ENCODE measurements at places on chromosomes 3 and 15. TPM values are rescaled to one million over a fixed set of nuclear protein-coding genes. Genes with fewer than 3 reads are reported as not detected.

RAD51 gene
- total RNA-seq, result 59.6 TPM

PLA1A gene
- not detected for total RNA-seq

EPHA3 gene
- not detected for total RNA-seq

INAFM2 gene
- 17.5 TPM for total RNA-seq

TF gene
- total RNA-seq, result 0.78 TPM

DNA sequence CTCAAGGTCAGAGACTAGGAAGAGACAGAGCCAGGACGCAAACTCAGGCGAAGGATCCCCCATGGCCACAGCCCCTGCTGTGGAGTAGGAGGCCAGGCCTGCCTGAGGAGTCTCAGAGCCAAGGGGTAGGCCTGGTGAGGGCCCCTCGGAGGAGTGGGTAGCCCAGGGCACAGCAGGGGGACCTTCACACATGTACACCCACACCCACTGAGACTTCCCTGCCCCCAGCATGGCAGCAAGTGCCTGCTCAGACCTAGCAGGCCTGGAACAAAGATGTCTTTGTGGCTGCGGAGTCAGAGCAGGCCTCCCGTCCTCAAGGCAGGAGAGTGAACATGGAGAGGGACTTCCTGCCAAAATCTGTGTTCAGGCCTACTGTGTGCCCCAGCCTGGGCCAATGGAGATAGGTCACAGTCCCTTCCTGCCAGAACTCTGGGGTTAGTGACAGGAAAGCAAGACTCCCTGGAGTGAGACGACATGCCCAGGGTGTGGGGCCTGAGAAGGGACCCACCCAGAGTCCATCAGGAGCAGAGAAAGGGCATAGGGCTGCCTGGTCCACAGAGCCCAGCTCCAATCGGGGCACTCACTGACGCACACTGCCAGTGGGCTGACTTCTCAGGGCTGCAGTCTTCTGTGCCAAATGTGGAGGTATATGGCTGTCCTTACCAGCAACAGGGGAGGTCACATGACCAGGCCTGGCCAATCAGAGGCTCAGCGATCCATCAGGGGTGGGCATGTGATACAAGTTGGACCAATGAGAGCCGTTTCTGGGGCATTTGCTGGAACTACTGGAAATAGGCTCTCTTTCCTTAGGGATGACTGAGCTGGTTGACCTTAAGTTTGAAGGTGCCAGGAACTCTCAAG, 2.3 kb downstream of the GRIP2 start:
- no peaks in the 10 kb centered on the region for H3K4me1 ChIP-seq
- no peak for DNase-seq
- H3K27me3 ChIP-seq, result peaks cover 8% of the 10 kb centered on the region
- H3K27ac ChIP-seq, result no peak overlapping the region
- H3K36me3 ChIP-seq, result no peaks in the 10 kb centered on the region

- H3K27me3 ChIP-seq, result peaks cover 27% of the 10 kb centered on the region
- H3K27ac ChIP-seq, result no peak overlapping the region
- DNase-seq, result no peak
- H3K4me3 ChIP-seq, result no peak overlapping the region
- no peaks in the 10 kb centered on the region for H3K36me3 ChIP-seq
- no peaks in the 10 kb centered on the region for H3K4me1 ChIP-seq
These were observed 68.4 kb upstream of the NR2F2 start for GRCh38 chr15:96262097-96262496.

- H3K4me1 ChIP-seq, result no peaks in the 10 kb centered on the region
- H3K27ac ChIP-seq, result no peak overlapping the region
- DNase-seq, result no peak
- H3K36me3 ChIP-seq, result no peaks in the 10 kb centered on the region
These were observed 110.8 kb downstream of the TBC1D2B start for GRCh38 chr15:77966540-77967234.

DNA sequence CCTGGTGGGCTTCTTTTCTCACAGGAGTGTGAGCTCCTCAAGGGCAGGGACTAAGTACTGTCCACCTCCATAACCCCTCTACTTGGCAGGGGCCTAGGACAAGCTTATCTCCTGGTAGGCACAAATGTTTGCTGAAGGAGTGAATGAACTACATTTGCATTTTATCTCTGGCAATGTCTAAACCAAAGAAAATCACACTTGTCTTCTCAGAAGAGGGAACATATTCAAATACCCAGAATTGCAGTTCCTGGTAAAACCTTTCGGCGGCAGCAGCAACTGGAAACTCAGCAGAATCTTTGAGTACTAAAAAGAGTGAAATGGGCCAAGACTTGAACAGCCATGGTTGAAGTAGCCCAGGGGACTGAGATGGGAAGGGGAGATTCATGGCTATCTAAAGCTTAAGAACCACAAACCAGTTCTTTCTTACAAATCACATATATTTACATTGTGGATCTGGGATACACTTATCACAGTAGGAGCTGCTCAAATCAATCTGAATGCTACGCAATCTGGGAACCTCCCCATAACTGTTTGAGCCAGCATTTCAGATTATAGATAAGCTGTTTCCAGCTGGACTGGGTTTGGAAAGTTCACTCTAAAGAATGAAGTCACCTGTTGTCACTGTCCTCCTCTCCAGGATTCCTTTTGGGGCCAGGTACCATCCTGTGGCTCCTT, 18.7 kb upstream of the PTPN9 start:
- peak; percentile 64 for DNase-seq
- peak overlapping the region; percentile 90 for H3K27ac ChIP-seq
- no peaks in the 10 kb centered on the region for H3K27me3 ChIP-seq
- H3K4me3 ChIP-seq, result peak overlapping the region; percentile 76

DNA sequence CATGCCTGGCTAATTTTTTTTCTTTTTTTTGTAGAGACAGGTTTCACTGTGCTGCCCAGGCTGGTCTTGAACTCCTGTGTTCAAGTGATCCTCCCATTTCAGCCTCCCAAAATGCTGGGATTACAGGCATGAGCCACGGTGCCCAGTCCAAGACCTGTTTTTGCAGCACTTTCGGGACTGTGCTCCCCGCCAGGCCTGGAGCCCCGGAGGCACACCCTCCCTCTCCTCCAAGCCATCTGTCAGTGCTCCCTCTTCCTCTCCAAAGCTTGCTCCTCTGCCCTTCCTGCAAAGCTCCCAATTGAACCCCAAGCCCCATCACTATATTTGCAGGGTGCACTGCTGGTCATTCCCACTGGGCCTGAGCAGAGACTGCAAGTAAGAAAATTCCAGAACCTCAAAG, 98.1 kb downstream of the CORO2B start:
- H3K27ac ChIP-seq, result no peak overlapping the region
- peak; percentile 13 for DNase-seq
- no peaks in the 10 kb centered on the region for H3K36me3 ChIP-seq
- peaks cover 8% of the 10 kb centered on the region for H3K27me3 ChIP-seq
- peaks cover 5% of the 10 kb centered on the region for H3K4me1 ChIP-seq

DNA sequence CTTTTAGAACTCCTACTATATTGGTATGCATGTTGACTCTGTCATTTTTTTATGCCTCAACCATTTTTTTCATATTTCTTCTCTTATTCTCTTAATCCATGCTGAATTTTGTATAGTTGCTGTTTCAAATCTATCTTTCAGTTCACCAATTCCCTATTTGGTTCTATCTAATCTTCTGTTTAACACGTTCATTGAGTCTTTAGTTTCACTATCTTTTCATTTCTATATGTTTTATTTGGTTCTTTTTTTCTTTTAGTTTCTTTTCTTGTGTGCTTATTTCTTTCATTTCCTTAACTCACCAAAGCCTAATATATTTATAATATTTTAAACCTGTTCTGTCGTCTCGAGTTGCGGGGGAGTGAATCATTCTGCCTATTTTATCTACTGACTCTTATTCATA, 8.0 kb downstream of the AQP9 start:
- no peak overlapping the region for H3K4me3 ChIP-seq
- H3K36me3 ChIP-seq, result no peaks in the 10 kb centered on the region
- no peak overlapping the region for H3K27ac ChIP-seq
- H3K4me1 ChIP-seq, result no peaks in the 10 kb centered on the region
- peaks cover 23% of the 10 kb centered on the region for H3K27me3 ChIP-seq
- DNase-seq, result no peak

GRCh38 chr3:64225695-64226499, 631 bp upstream of the PRICKLE2 start:
- no peaks in the 10 kb centered on the region for H3K4me1 ChIP-seq
- H3K4me3 ChIP-seq, result no peak overlapping the region
- no peaks in the 10 kb centered on the region for H3K27me3 ChIP-seq
- no peak overlapping the region for H3K27ac ChIP-seq

DNA sequence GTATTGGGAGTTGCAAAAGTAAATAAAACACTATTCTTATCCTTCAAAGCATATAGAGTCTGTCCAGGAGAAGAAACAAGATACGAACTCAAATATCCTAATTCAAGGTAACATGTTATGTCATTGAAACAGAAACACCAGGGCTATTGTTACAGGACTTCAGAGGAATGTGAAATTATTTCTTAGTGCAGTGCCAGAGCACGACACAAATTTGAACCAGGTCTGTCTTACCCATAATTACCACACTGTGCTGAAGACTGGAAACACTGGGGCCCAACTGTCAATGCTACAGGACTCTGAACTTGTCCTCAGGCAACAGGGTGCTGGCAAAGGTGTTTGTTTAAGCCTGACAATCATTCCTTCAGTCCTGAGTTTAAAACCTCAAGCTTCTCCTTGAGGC, 633.6 kb upstream of the UBE2E2 start:
- peaks cover under 1% of the 10 kb centered on the region for H3K4me1 ChIP-seq
- no peaks in the 10 kb centered on the region for H3K36me3 ChIP-seq
- no peak overlapping the region for H3K4me3 ChIP-seq
- H3K27me3 ChIP-seq, result no peaks in the 10 kb centered on the region

GRCh38 chr3:141659821-141660613, 78.1 kb upstream of the RNF7 start:
- H3K4me1 ChIP-seq, result peaks cover 7% of the 10 kb centered on the region
- no peak overlapping the region for H3K27ac ChIP-seq
- peaks cover 47% of the 10 kb centered on the region for H3K27me3 ChIP-seq
- peak overlapping the region; percentile 49 for H3K4me3 ChIP-seq
- H3K36me3 ChIP-seq, result no peaks in the 10 kb centered on the region
